Naive thymus-derived CD8-positive, alpha-beta T cell (primary cell): ENCODE measurements at places on chromosomes 6 and 20. TPM values are rescaled to one million over a fixed set of nuclear protein-coding genes. Genes with fewer than 3 reads are reported as not detected.

DNA sequence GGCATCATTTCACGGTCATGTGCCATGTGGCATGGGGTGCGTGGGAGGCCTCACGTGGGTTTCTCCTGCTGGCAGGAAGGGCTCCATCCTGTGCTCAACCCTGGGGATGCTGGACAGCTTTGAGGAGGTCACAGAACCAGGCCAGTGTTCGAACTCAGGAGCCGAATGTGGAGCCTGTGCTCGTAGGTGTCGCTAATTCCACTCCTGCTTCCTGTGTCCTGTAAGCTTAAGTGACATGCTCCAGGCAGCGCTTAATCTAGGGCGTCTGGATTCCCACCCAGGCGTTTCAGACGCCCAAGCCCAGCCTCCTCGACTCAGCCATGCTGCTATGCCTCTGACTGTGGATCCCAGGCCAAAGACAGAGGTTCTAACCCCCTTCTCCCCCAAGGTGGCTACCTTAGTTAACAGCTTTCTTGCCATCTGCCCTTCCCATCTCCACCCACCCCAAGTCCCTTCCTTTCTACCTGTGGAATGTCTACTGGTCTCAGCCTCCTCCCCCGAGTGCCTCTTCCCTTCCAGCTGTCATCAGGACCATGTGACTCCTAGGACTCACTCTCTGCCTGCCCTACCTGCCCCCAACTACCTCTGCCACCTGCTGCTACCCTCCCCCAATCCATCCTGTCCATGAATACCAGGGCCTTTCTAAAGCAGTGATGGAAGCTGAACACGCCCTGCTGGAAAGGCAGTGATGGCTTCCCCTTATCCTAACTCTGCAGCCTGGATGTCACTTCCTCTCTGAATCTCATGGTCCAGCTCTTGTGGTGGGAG, 255.1 kb downstream of the CDH26 start:
- no peak for DNase-seq

DNA sequence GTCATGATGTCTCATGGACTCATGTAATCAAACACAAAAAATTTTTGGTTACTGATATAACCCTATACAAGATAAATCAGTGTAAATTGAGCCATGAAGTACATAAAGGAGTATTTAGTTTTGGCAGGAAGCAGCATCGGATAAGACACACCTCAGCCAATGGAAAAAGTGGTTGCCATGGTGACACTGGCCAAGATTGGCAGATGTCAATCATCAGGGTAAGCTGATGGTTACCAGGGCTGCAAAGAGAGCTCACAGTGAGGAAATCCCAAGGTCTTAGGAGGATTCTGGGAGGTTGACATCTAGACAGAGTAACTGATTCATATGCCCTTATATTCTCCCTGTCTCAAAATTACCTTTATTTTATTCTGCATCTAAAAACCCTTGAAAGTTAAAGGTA, 203.8 kb upstream of the PCSK2 start:
- DNase-seq = no peak

- no peak for DNase-seq
Measured at GRCh38 chr20:17888044-17888443, 80.5 kb downstream of the SNX5 start.

The FAM110A gene
- 24.5 TPM for total RNA-seq

DNA sequence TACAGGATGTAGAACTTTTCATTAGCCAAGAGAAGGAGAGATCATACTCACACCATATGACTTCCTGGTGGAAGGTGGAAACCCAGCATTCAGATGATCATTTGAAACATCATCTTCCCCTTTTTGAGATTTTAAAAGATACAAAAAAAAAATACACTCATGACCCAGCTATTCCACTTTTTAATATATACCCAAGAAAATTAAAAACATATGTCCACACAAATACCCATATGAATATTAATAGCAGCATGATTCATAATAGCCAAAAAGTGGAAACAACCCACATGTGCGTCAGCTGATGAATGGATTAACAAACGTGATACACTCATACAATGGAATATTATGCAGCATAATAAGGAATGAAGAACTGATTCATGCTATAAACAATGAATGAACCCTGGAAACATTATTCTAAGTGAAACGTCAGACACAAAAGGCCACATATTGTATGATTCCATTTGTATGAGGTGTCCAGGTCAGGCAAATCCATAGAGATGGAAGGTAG, 130.0 kb upstream of the SGK1 start:
- no peak for DNase-seq

The KIAA1586 gene
- 22.8 TPM for total RNA-seq

The LGSN gene
- total RNA-seq = 0.14 TPM

The COL9A3 gene
- 1.2 TPM for total RNA-seq

The RNF144B gene
- total RNA-seq = 6.4 TPM

DNA sequence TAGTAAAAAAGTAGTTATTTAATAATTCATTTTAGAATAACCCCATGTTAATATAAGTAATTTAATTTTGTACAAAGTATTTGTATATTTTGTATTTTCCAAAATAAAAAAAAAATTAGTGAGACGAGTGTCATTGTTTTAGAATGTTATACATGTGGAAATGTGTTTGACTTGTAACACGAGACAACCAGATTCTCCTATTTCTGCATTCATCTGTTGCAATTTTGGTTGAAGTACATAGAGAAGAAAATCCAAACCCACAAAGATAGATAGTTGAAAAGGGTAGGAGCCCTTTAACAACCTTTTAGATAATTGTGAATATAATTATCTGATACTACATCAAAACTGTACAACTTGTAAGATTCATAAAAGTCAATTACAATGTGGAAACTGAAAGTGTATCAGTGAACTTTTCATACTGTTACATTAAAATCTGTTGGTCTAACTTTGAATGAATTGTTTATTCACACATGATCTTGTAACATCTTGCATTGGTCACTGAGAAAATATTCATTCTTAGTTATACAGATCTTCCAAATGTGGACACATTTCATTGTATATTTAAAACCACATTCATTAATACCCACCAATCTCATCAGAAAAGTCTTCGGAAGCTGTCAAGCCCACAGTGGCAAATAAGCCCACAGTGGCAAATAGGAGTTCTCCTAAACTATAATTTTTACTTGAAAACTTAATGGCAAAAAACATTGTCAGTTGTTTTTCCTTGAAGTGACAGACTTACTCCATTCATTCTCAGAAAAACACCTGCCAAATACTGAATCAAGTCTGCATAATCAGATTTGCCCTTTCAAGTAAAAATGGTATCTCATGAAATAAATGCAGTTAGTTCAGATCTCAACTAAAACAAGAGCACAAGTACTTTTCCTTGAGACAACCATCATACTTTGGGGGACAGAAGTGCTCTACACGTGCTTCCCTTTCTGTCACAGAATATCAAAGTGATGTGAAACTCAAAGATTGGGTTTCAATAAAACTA, 52.8 kb downstream of the FKBP5 start:
- DNase-seq = no peak

The TCF15 gene
- total RNA-seq = not detected

The SDCBP2 gene
- 2.7 TPM for total RNA-seq

GRCh38 chr6:65649392-65649791, 57.6 kb downstream of the EYS start:
- DNase-seq = no peak

DNA sequence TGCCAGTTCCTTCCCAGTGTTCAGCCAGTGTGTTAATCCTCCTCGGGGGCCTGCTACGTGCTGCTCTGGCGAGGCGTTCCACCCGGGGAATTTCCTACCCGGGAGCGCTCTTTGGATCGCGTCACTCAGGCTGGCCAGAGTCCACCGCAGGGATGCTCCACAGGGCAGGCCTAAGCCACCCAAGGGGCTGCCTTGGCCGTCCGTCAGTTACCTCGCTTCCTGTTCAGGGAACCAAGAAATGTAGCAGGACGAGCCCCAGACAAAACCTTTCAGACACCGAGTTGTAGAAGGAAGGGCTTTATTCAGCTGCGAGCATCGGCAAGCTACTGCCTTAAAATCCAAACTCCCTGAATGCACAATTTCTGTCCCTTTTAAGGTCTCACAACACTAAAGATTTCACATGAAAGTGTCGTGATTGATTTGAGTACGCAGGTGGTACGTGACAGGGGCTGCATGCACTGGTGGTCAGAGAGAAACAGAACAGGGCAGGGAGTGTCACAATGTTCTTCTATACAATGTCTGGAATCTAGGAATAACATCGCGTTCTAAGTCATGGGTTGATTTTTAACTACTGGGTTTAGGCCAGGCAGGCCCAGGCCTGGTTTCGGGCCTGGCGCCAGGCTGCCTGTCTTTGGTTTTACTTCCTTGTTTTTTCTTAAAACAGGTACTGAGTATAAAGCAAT, 15.7 kb upstream of the POU5F1 start:
- no peak for DNase-seq

The SLC17A2 gene
- not detected for total RNA-seq

GRCh38 chr6:159894991-159895390, 4.2 kb downstream of the MAS1 start:
- no peak for DNase-seq

DNA sequence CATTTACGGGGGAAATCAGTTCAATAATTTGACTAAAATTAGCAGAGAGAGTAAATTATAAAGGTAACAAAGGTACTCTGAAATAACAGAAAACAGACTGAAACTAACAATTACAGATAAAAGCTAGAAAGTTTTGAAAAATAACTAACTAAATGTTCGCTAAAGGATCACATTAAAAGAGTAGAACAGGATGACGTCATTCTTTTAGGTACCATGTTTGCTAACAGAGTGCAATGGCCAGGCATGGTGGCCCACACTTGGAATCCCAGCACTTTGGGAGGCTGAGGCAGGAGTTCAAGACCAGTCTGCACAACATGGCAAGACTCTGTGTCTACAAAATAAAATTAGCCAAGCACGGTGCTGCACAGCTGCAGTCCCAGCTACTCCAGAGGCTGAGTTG, 212.3 kb upstream of the CDYL start:
- DNase-seq = no peak

- DNase-seq = no peak
Measured at GRCh38 chr6:4511641-4512020, 264.6 kb upstream of the CDYL start.

DNA sequence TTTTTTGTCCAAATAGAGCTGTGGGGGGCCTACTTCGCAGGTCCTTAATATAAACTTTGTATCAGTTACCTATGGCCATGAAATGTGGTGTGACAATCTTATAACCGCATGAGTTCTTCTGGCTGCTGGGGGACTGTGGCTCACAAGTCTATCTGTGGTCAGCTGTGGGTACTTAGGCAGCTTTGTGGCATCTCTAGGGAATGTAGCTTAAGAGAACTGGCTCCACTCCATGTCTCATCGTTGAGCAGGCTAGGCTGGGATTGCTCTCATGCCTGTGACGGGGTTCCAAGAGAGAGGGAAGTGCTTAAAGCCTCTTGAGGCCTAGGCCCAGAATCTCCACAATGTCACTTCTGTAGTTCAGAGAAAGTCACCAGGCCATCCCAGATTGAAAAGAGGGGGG, 140.5 kb downstream of the BTBD3 start:
- DNase-seq = no peak

The HLA-DRB1 gene
- total RNA-seq = 22.0 TPM

GRCh38 chr20:59620860-59621505, 16.6 kb downstream of the PHACTR3 start:
- DNase-seq = no peak

DNA sequence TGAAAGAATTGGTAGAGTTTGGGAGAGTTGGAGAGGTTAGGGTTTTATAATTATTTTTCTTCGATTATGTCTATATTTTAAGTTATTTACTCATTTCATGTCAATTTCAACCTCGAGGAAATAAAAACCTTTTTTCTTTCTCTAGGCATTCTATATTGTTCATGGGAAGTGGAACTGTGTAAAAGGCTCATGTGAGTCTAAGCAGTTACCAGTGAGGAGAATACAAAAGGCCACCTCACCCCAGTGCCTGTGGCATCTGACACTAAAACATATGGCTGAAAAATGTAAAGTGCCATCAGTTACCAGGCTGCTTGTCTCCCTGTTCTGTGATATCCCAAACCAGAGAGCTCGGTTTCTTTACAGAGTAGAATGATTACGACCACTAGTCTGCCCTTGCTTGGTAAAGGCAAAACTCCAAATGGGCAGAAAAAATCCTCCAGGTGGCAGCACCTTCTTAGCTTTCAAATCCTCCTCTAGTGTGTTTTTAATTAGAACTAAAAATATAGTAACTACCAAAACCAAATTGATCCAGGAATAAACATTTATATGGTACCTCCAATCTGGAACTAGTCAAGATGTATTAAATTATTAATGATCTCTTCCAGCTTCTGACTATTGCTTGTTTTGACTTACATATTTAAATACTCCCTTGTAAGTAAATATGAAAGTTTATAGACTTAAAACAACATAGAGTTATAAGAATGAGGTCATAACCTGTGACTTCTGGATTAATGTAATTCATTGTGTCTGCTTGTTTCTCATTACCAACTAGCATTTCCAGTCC, 122.6 kb upstream of the MCHR2 start:
- no peak for DNase-seq

DNA sequence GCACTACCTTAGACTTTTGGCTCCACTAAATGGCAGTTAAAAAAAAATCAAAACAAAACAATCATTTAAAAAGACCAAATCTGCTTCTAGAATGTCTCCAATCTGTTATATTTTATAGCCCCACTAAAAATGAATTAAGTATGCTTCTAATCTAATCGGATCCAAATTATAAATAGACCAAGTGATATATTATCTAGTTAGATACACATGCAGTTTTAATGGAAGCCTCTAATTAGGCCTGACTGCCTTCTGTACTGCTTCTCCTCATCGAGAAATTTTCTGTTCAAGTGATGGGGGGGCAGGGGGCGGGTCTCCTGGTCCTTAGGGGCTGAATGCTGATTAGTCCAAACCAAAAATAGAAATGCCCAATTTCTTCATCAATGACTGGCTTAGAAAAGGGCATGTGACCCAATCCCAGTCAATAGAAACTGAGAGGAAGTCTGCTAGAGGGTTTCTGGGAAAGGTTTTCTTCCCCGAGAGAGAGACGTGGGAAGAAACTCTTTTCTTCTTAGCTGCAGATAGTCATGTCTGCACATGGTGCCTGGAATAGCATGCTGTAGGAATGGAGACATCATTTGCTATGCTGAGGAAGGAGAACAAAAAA, 6.9 kb downstream of the SESN1 start:
- no peak for DNase-seq

The CDH26 gene
- total RNA-seq = 4.5 TPM

DNA sequence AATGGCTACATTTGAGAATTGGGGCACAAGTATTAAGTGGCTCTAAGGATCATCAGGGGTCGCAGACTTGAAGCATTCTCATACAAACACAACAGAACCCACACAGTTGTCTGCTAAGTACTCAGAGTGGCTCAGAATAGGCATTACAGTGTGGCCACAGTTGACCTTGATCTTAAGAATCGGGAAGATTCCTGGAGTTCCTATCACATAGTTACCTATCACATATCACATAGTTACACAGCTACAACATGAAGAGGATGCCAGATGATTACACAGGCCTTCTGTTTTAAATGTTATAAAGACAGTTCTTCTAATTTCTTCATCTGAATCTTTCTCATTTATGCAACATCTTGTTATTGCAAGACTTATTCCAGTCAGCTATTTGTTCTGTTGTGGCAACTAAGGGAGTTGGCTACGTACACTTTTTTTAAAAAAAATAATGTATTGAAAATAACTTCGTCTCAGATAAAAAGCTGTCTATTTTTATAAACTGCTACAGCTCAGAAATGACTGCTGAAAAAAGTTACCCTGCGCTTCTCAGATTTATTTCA, 129.0 kb downstream of the REV3L start:
- no peak for DNase-seq

GRCh38 chr20:17688965-17689364, 6.9 kb upstream of the RRBP1 start:
- DNase-seq = no peak

- DNase-seq = no peak
Measured at GRCh38 chr6:97958134-97958533, 675.1 kb upstream of the MMS22L start.
